Naive thymus-derived CD8-positive, alpha-beta T cell (primary cell): ENCODE measurements at places on chromosomes 11 and 22. TPM values are rescaled to one million over a fixed set of nuclear protein-coding genes. Genes with fewer than 3 reads are reported as not detected.

The IGSF22 gene
- 4.6 TPM for polyA plus RNA-seq

The LRRC55 gene
- polyA plus RNA-seq = not detected

The TESMIN gene
- 2.3 TPM for polyA plus RNA-seq

The RABL2B gene
- 22.0 TPM for polyA plus RNA-seq

The NPAS4 gene
- polyA plus RNA-seq = not detected

The ACR gene
- not detected for polyA plus RNA-seq

The GAL3ST1 gene
- not detected for polyA plus RNA-seq

The CCDC90B gene
- polyA plus RNA-seq = 48.5 TPM

The TUB gene
- 0.18 TPM for polyA plus RNA-seq

The FIBIN gene
- polyA plus RNA-seq = not detected

The PAX6 gene
- 0.05 TPM for polyA plus RNA-seq

The CYTH4 gene
- 60.8 TPM for polyA plus RNA-seq

The OR51S1 gene
- not detected for polyA plus RNA-seq

The MEI1 gene
- 98.3 TPM for polyA plus RNA-seq

The NNMT gene
- polyA plus RNA-seq = not detected

The FOLR3 gene
- polyA plus RNA-seq = not detected

The C1QTNF5 gene
- polyA plus RNA-seq = not detected

The C11orf86 gene
- not detected for polyA plus RNA-seq

The HBG2 gene
- not detected for polyA plus RNA-seq

The ART5 gene
- not detected for polyA plus RNA-seq

The WT1 gene
- polyA plus RNA-seq = not detected

The BTG4 gene
- not detected for polyA plus RNA-seq

The A4GALT gene
- not detected for polyA plus RNA-seq

The GPHA2 gene
- not detected for polyA plus RNA-seq

The PGA4 gene
- not detected for polyA plus RNA-seq

The IRF7 gene
- polyA plus RNA-seq = 25.3 TPM

The MAPK12 gene
- 0.03 TPM for polyA plus RNA-seq

The SUSD2 gene
- 0.07 TPM for polyA plus RNA-seq

The OR5B12 gene
- polyA plus RNA-seq = not detected

The MRGPRE gene
- polyA plus RNA-seq = not detected

The NRXN2 gene
- polyA plus RNA-seq = not detected

The MAJIN gene
- polyA plus RNA-seq = 0.48 TPM

The C1QTNF4 gene
- polyA plus RNA-seq = 0.22 TPM

The FXYD2 gene
- polyA plus RNA-seq = 11.9 TPM

The PGA5 gene
- polyA plus RNA-seq = not detected

The PHOX2A gene
- not detected for polyA plus RNA-seq
